Astrocyte (in vitro differentiated cells and primary cell): ENCODE measurements at places on chromosomes 6 and 20. TPM values are rescaled to one million over a fixed set of nuclear protein-coding genes. Genes with fewer than 3 reads are reported as not detected.

- DNase-seq = peak; percentile 82
Observed at GRCh38 chr6:57173886-57174510, 1.9 kb downstream of the BAG2 start.

- DNase-seq = peak; percentile 48
Observed at GRCh38 chr6:137641474-137642077, 147.4 kb upstream of the OLIG3 start.

- peak; percentile 39 for DNase-seq
Observed at GRCh38 chr20:52536841-52537400, 345.3 kb upstream of the ZFP64 start.

DNA sequence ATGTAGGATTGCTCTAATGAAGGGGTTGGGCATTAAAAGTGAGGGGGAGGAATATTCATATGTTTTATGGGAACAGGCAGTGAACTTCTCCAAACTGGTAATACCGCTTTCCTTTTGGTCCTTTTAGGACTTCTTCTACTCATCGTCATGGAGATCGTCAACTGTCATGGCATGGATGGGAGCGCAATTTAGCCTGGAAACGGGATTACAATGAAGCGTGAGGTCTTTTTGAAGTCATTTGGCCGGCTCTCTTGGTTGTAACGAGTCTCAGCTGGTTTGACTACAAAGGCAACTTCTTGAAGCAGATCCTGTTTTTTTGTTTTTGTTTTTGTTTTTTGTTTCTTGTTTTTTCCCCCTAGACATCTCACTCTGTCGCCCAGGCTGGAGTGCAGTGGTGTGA is 1.4 kb upstream of the HLA-E start:
- no peak for DNase-seq

- peak; percentile 62 for DNase-seq
Observed at GRCh38 chr6:111776236-111777221, 96.7 kb downstream of the FYN start.

GRCh38 chr6:127022302-127022701 is 96.2 kb upstream of the RSPO3 start:
- no peak for DNase-seq

DNA sequence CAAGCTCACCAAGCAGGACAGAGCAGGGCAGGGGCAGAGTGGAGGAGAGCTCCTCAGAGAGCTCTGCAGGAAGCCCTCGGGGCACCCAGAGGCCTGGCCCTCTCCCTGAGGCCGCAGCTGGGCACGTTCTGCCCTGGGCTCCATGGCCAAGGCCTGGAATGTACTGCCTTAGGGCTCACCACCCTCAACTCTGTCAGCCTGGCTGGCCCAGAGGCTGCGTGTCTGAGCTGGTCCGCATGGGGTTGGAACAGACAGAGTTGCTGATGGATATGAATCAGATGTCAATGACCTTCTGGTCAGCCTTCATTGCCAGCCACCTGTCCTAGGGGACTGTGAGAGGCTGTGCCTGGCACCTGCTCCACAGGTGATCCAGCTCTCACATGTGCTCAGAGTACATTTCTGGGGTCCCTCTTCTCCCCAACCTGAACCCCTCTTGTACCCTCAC is 33.2 kb upstream of the PCMTD2 start:
- DNase-seq = peak; percentile 25

- DNase-seq = no peak
Observed at GRCh38 chr6:63940056-63940455, 304.5 kb downstream of the PHF3 start.

GRCh38 chr20:38499366-38499765 is 26.7 kb downstream of the RALGAPB start:
- no peak for DNase-seq

GRCh38 chr6:170160031-170160627 is 130.7 kb downstream of the DLL1 start:
- DNase-seq = no peak

GRCh38 chr6:115982453-115982852 is 78.2 kb downstream of the FRK start:
- DNase-seq = no peak

GRCh38 chr6:20732896-20733295 is 198.6 kb downstream of the CDKAL1 start:
- no peak for DNase-seq

GRCh38 chr6:136526937-136527336 is 23.3 kb downstream of the MAP7 start:
- no peak for DNase-seq

DNA sequence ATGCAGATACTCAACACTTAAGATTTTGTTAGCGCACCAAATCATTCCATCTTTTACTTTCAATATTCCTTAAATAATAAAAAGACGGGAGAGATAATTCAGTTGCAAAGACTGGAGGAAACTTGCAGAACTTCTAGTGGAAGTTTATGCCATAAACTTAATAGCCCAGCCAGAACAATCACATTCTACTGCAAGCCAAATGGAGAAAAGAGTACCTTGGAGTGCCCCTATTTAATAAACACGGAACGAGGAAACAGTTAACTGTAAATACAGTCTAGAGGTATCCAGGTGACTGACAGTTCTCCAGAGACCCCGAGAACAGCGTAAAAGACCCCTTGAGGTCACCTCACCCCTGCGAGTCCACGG is 635 bp downstream of the SLC35B3 start:
- no peak for DNase-seq

DNA sequence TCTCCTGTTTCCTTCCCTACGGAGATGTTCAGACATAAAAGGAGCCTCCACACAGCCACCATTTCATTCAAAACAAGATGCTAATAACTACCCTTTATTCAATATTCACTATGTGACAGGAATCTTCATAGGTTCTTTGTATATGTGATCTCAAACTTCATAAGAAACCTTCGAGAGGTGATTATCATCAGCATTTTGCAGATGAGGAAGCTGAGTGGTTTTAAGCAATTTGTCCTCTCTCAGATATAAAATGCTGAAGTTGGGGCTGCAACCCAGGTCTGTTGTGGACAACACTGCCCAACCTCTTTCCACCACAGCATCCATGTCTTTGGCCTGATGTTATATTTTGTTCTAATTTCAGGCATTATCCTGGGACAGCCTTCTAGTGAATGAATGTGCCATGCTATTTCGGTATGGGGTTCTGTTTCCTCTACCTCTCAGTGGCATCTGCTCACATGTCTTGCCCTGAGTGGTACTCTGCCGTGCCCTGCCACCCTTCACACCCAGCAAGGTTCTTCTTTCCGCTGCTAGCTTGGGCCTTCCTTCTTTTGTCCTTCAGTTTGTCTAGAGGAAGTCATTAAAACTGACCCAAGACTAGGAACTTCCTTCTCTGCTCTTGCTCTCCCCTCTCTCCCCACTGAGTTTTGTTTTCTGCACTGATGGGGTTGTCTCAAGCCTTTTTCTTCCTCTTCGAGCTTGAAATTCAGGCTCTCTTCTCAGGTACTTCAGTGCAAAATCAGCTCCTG is 300.9 kb upstream of the PRDM1 start:
- no peak for DNase-seq

- peak; percentile 93 for DNase-seq
Observed at GRCh38 chr20:25310921-25311728, 63.2 kb downstream of the PYGB start.

DNA sequence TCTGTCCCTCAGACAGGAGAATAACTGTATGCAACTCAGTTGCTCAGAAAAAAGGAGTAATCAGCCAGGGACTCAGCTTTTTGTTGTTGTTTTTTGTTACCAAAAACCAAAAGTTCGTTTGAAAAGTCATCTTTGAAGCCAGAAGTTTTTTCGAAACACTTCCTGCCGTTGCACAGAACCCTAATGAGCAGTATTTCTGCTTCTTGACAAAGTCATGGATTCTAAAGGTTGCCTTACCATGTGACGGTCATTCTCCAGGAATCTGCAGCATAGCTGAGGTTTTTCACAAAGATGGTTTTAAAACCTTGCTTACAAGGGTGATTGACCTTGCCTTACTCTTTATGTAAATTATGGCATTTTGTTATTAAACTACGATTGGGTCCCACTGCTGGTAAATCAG is 1.9 kb downstream of the RAB32 start:
- DNase-seq = peak; percentile 83

GRCh38 chr6:111805511-111806164 is 67.6 kb downstream of the FYN start:
- peak; percentile 96 for DNase-seq

Gene ERVFRD-1
- total RNA-seq = not detected in 2 replicates

Gene CDH26
- 0.17 and 0.34 TPM in 2 replicates for total RNA-seq

Gene EYS
- 0.07 and 0.16 TPM in 2 replicates for total RNA-seq

Gene VSTM2L
- total RNA-seq = 17.7 and 18.5 TPM in 2 replicates

Gene ACTL10
- 1.1 and 1.4 TPM in 2 replicates for total RNA-seq

Gene CDSN
- 0.22 and 0.27 TPM in 2 replicates for total RNA-seq

Gene GABBR1
- 61.4 and 66.3 TPM in 2 replicates for total RNA-seq

Gene MLN
- total RNA-seq = not detected in 2 replicates

Gene WDR27
- total RNA-seq = 28.7 and 31.2 TPM in 2 replicates

Gene AVP
- total RNA-seq = not detected in 2 replicates

Gene ULBP1
- 7.4 and 8.8 TPM in 2 replicates for total RNA-seq
